ENCODE measurements at places on chromosomes 2 and 18. TPM values are rescaled to one million over a fixed set of nuclear protein-coding genes. Genes with fewer than 3 reads are reported as not detected.

CCDC68 gene
- 5.9 TPM for total RNA-seq

MDH1B gene
- 0.28 TPM for total RNA-seq

GALNT13 gene
- total RNA-seq: 0.36 TPM

ARL5A gene
- total RNA-seq: 55.6 TPM

SMAD4 gene
- total RNA-seq: 54.5 TPM

GRHL1 gene
- total RNA-seq: 0.63 TPM

TFPI gene
- 294 TPM for total RNA-seq

GLI2 gene
- 0.38 TPM for total RNA-seq

GPR45 gene
- total RNA-seq: not detected

MERTK gene
- total RNA-seq: 17.3 TPM

CCDC150 gene
- 4.2 TPM for total RNA-seq

GCG gene
- not detected for total RNA-seq

All from endothelial cell of coronary artery (primary cell).